ENCODE measurements at places on chromosomes 16 and 17. TPM values are rescaled to one million over a fixed set of nuclear protein-coding genes. Genes with fewer than 3 reads are reported as not detected.

GRCh38 chr17:37221865-37222264, 153.9 kb upstream of the C17orf78 start:
- DNase-seq: no peak

GRCh38 chr17:66386498-66387351, 84.3 kb downstream of the PRKCA start:
- DNase-seq: no peak

DNA sequence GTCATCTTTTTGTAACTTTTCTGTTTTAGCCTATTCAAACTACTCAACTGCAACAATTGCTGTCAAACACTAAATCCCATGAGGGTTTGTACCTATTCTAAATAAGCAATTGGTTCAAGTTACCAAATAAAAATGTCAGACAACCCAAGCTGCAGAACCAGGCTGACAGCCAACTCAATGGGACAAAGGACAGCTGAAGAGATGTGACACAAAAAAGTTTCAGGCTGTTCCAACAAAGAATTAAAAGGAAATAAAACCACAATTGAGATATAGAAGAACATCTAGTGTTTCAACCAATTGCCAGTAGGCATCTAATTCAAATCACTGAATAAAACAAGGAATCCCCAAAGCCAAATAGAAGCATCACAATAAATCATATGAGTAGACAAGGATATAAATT, 49.3 kb downstream of the GRB7 start:
- DNase-seq: no peak

TTLL6 gene
- not detected for total RNA-seq

FNDC8 gene
- not detected for total RNA-seq

DNA sequence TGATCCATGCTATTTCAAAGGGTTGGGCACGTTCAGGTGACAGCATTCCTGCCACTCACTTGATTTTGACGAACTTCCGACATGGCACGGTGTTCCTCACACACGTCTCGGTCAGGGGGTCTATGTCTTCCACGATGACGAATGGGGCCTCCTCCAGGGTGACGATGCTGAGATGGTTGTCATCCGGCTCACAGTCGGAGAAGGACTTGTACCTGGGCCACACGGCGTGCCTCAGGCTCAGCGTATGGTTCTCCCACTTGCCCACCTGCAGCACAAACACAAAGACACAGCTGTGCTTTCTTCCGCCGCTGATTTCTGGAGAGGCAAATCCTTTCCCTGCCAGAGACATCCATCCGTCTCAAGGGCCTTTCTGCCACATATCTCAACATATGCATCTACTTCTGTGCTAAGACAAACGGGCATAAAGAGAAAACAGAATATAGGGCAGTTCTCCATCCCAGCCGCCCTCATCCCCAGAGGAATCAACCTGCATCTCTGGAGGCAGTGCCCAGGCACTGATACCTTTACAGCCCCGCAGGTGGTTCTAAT, 332.5 kb downstream of the GRIN2A start:
- no peak for DNase-seq

GRCh38 chr17:61415374-61416210, 15.9 kb downstream of the TBX2 start:
- no peak for DNase-seq

GRCh38 chr17:57514614-57515013, 230.5 kb downstream of the CCDC182 start:
- DNase-seq: no peak

GRCh38 chr17:59488805-59489204, 76.6 kb upstream of the DHX40 start:
- DNase-seq: no peak

GRCh38 chr16:70750893-70751467, 50.0 kb downstream of the VAC14 start:
- no peak for DNase-seq

DNA sequence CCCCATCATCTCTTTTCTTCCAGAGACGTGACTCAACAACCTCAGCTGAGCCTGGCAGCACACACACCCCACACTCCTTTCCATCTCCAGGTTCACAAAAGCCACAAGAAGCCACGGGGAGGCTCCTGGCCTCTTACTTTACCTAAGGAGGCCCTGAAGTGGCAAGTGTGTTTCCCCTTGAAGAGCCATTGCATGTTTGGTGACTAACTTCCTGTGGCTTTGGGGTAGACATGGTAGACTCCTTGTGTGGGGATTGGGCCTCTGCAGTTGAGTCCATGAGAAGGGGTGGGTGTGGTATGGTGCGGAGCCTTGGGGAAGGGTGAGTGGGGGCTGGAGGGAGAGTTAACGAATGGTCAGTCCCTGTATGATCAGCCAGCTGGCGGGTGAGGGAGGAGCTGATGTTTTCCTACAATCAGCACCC, 24.2 kb downstream of the SAP30BP start:
- peak; percentile 72 for DNase-seq

DNA sequence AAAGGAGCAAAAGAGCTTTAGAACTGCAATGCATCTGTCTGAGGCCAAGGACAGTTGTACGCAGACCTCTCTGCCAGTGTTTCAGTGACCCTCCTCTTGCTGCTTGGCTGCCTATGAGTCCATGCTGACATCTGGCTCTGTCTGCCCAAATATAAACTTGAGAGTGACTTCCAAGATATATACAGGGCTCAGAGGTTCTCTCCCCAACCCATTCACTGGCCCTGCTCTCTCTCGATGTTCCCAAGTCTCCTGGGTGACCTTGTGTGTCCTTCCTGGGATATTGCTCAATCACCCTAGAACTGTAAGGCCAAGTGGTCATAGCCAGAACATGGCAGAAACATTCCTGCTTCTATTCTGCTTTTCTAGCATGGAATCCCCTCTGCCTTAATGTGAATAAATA, 716.3 kb downstream of the WWOX start:
- no peak for DNase-seq
